HL-60 (cell line): ENCODE measurements at places on chromosomes 4 and X.

DNA sequence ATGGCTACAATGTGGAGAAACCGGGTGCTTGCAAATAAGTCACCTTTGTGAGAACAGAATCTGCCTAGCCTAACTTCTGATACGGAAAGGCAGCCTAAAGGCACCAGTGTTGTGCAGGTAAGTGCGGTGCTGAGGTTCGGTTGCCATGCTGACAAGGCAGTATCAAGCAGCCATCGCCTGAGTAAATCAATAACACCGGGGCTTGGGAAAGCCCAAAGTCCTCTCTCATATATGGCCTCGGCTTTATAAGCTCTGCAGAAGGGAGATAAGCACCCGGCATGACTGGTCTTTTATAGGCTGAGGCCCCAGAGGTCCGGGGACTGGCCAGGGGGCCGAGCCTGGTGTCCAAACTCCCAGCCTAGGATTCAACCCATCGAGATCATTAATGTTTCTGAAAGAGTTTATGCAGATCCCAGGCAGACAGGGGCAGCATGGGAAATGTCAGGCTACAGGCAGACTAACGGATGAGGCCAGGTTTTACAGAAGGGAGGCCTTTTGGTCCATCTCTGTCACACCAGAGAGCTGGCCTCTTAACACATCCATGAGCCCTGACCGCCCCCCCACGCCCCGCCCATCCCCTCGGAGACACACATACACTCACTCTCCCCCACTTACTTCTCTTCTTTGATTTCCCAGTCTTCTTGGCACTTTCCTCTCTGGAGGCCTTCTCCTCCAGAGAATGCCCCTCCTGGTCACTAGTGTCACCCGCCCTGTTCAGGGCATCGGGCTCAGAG, 38.5 kb downstream of the ELF4 start:
- no peak for DNase-seq

DNA sequence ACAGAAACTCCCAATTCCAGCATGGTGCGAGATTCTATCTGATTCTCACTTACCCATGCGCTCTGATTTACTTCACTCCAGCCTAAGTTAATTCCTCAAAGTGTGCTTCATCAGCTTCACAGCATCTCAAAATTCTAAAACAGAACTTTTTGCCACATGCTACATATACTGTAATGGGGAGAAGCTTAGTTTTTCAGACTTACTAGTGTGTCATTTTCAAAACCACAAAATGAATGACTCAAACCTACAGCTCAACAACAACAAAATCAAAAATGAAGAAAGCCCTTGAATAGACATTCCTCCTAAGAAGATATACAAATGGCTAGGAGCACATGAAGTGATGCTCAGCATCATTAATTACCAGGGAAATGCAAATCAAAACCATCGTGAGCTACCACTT, 14.9 kb downstream of the IRF2 start:
- no peak for DNase-seq

DNA sequence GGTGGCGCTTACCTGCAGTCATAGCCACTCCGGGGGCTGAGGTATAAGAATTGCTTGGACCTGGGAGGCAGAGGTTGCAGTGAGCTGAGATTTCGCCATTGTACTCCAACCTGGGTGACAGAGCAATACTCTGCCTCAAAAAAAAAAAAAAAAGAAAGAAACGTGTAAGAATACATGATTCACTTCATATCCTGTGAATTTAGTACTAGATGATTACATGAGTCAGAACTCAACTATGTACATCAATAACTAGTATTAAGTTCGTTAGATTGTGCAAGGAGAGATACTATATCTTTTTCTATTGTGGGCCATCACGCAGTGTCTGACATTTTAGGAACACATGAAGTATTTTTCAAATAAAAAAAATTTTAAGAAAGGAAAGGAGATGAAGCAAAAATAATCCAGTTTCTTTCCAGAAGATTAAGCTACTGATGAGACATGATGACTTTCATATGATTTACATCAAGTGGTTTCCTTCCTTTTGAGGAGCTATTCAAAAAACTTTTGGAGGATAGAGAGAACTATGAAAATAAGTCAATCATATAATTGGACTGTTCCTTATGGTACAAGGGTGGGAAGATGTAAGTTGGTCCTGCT, 64.7 kb upstream of the EXOC1L start:
- no peak for DNase-seq

DNA sequence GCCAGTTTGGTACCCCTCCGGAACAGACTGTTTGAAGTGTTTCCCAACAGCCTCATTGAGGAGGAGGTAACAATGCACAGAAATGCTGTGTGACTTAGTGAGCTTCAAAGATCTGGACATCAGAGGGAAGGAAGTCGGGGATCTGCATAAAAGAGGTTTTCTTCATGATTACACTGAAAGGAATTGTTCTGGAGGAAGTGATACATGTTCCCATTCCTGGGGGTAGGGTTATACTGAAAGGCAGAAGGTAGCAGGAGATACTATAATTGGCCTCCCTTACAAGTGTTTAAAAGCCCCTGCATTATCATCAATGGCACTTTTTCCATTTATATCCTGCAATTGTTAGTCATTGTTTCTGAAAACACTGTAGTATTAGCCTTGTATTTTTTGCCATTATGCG, 94.0 kb upstream of the DKK2 start:
- no peak for DNase-seq

- no peak for DNase-seq
Measured at GRCh38 chr4:8368061-8368481, 72.5 kb downstream of the ACOX3 start.

DNA sequence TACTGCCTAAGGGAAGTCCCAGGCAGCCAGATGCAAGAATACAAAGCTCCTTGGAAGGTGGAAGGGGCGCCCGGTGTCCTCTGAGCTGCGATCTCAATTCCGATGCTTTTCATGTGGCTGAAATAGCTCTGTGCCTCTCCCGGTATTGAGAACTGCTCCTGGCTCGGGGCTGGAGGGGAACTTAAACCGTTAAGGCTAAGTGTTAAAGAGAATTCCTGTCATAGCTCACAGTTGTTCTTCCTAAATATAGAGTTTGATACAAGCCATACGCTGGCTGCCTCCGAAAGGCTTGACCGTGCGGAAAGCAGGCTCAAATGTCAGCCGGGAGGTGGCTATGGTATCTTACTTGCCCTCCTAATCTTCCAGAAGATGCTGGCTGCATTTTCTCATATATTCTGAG, at the start of gene SMPX:
TSS of gene SMPX (minus strand) at position 157 of the 400 bp plus-strand sequence. CDS start 3,826 bp downstream, outside the sequence.
- no peak for DNase-seq

- no peak for DNase-seq
Measured at GRCh38 chr4:156756118-156756517, 215.5 kb downstream of the PDGFC start.

DNA sequence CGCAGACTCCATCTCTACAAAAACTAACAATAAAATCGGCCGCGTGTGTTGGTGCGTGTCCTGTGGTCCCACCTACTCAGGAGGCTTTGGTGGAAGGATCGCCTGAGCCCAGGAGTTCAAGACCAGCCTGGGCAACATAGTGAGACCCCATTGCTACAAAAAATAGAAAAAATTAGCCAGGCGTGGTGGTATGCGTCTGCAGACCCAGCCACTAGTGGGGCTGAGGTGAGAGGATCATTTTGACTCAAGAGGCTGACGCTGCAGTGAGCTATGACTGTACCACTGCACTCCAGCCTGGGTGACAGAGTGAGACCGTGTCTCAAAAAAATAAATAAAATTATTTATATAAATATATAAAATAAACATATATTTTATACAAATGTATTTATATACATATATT, 22.3 kb downstream of the ASMTL start:
- DNase-seq: no peak

DNA sequence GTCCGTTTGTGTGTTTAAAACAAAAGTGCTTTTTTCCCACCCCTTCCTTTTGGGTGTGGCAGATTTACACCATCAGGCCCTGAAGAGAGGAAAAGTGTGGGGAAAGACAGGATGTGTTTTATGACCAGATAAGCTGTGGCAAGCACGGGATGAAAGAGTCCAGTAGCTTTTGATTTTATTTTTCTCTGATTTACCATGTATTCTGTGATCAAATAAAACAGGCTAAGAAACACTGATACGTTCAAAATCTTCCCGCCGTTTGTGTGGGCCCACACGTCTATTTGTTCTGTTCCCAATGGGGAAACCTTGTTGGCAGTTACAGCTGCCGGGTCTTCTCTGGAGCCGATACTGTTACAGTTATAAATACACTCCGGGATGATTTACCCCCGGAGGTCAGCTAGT, 10.8 kb downstream of the LRP2BP start:
- DNase-seq: no peak

GRCh38 chr4:110352670-110353442, 123.1 kb upstream of the ENPEP start:
- no peak for DNase-seq

- DNase-seq: no peak
Measured at GRCh38 chrX:33087411-33087810, 123.9 kb downstream of the DMD start.
